ENCODE measurements at places on chromosomes 3 and 15.
A peak's percentile ranks its signal among the peaks of the same experiment; 100 is the strongest.

- DNase-seq, result no peak
Measured at GRCh38 chr3:189338366-189338765, 166.6 kb downstream of the TPRG1 start.

DNA sequence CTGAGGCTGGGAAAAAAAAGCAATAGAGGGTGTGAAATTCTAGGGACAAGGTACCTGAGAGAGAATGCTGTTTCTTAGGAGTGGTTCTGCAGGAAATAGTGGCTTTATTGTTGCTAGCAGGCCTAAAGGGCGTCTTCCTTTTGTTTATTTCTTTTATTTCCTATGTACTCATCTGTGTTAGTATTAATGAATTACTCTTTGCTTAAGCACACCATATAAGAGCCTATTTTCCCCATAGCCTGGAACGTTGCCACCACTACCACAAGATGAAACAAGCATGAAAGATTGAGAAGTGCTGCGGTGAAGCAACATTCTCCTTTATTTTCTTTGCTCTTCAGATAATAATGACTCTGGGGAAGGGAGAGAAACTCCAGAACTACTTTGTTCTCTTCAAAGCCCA is 21.3 kb upstream of the GOLIM4 start:
- peak; percentile 17 for DNase-seq

DNA sequence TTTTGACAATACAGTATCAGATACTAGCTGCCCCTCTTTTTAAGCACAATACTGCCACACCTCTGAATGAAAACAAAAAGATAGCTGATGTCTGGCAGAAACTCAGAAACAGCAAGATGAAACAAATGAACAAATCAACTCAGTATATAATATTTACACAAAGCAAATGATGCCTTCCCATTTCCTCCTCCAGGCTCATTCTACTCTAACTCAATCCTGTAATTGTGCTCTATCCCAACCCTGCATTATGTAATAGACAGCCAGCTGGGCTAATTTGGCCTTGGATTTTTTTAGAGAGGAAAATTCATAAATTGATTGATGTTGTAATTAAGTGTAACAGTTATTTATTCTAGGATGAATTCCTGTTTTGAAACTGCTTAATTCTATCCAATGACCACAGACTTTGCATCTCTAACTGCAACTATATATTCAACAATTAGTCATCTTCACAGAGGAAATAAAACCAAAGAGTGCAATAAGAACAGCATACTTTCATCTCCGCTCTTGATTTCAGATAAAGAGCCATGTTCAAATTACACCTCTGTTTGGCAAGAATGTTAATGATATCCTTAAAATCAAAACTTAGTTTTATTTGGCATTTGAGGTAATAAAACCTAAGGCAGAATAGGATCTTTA is 6.1 kb downstream of the ATG3 start:
- no peak for DNase-seq

DNA sequence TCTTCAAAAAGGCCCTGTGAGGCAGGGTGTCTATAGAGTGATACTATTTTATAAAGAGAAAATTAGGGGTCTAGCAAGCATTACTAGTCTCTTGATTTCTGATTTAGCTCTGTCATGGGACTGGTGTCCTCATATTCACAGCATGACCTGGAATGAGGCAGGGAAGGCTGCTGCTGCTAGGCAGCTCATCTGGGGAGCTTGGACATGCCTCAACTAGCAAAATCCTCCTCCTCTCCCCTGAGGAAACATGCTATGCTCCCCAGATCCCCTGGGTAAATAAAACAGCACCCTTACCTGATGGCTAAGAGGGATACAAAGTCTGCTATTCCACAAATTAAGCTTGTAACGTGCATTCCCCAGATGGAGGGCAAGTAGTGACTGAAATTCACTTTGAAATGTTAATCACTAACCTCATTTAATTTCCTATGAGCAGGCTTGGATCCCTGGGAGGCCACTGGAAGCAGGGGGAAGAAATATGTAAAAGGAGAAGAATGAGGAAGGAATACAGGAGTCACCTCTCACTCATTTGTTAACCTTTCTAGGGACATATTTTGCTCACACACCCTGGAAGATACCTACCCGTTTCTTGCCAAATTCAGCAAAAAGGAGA is 709.4 kb downstream of the SQOR start:
- DNase-seq, result no peak

DNA sequence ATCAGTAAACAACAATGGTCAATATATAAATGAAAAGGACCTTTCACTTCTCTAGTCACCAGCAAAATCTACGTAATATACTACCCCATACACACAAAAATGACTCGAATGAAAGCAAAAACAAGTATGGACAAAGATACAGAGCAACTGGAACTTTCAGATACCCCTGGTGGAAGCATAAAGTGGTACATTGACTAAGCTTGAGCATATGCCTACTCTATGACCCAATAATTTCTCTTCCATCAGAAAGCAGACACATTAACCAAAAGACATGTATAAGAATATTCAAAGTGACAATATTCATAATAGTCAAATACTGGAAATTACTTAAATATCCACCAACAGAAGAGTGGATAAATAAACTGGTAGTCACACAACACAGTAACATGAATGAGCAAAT is 86.0 kb downstream of the EFL1 start:
- DNase-seq, result no peak

DNA sequence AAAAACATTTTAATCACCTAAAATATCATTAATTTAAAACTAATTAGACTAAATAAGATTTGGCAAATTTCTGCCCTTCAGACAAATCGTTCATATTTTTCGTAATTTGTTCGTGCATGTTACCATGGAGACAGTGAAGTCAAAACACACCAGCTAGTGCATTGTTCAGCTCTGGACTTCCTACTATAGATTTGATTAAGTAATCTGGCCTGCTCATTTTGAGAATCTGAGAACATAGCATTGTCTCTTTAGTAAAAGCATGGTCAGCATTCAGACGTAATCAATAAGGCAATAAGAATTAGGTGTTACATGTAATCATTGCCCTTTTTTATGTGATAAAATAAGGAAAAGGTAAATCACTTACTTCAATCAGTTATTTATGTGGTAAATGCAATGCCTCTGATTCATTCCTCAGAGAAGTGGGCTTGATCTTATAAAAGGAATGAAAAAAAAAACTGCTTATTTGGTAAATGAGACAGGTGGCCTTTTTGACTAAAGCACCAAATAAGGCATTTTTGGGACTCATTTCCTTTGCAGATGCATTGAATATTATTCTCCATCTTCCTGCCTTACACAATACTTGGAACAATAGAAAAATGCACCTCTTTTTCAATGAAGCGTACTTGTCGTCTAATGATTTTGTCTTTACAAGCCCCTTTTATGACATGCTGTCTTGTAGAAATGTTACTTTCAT is 84.5 kb upstream of the FNDC3B start:
- no peak for DNase-seq

- DNase-seq, result peak; percentile 61
Measured at GRCh38 chr3:79415356-79415755, 352.4 kb downstream of the ROBO1 start.

Data from adipocyte (in vitro differentiated cells).